ENCODE measurements at places on chromosomes 2 and 18.

- DNase-seq = no peak
Observed at GRCh38 chr2:36633470-36634092, 35.6 kb upstream of the FEZ2 start.

- DNase-seq = no peak
Observed at GRCh38 chr2:234558642-234559041, 61.8 kb upstream of the ARL4C start.

DNA sequence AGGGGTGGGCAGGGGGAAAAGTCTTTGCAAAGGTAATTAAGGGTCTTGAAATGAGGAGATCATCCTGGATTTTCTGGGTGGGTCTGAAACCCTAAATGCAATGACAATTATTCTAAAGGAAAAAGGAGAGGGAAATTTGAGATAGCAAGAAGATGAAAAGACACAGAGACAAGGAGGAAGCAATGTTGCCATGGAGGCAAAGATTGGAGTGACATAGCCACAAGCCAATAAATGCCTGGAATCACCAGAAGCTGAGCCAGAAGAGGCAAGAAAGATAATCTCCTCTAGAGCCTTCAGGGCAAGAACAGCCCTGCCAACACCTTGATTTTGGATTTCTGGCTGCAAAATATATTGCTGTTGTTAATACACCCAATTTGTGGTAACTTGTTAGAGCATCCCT lies 1246.3 kb upstream of the PIK3C3 start:
- no peak for DNase-seq

DNA sequence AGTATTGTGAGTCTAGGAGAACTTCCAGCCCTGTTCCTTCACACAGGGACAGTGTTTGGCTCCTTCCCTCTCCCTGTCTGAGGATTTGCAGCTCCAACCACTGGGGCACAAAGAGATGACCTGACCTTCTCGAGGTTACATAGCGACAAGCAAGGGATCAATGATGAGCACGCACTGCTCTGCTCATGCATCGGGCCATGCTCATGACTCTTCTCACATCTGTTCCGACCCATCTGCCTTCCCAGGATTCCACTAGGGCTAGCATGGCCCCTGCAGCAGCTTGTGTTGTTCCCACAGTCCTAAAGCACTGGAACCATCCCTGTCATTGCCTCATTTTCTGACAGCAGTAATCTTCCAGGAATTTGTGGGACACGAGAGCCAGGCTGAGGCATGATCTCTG lies 78.8 kb upstream of the ARHGAP28 start:
- no peak for DNase-seq

GRCh38 chr2:54061272-54061671 lies 54.1 kb upstream of the ACYP2 start:
- DNase-seq = no peak

- DNase-seq = no peak
Observed at GRCh38 chr2:25063876-25064660, 22.2 kb downstream of the EFR3B start.

DNA sequence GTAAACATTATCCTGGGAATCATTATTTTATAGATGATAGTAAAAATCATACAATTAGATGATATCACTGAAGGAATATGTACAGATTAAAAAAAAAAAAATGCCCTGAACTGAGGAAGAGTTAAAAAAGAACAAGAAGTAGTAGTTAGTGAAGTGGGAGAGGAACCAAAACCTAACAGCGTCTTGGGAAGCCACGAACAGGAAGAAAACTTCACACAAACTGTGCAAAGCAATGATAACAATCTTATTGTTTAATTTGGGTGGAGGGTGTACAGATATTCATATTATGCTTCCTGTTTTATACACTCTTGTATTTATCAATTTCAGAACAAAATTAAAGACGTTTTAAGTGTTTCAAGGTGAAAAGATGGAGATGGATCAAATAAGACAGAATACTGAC lies 3.5 kb downstream of the HEATR5B start:
- DNase-seq = no peak

- no peak for DNase-seq
Observed at GRCh38 chr2:197927994-197928393, 123.6 kb downstream of the PLCL1 start.

GRCh38 chr2:102796337-102796736 lies 34.5 kb downstream of the TMEM182 start:
- no peak for DNase-seq

- no peak for DNase-seq
Observed at GRCh38 chr2:135279209-135279608, 227.1 kb downstream of the RAB3GAP1 start.

GRCh38 chr2:240459401-240460252 lies 24.2 kb downstream of the GPC1 start:
- peak; percentile 78 for DNase-seq

- DNase-seq = no peak
Observed at GRCh38 chr2:145652036-145652435, 1132.1 kb upstream of the ZEB2 start.

DNA sequence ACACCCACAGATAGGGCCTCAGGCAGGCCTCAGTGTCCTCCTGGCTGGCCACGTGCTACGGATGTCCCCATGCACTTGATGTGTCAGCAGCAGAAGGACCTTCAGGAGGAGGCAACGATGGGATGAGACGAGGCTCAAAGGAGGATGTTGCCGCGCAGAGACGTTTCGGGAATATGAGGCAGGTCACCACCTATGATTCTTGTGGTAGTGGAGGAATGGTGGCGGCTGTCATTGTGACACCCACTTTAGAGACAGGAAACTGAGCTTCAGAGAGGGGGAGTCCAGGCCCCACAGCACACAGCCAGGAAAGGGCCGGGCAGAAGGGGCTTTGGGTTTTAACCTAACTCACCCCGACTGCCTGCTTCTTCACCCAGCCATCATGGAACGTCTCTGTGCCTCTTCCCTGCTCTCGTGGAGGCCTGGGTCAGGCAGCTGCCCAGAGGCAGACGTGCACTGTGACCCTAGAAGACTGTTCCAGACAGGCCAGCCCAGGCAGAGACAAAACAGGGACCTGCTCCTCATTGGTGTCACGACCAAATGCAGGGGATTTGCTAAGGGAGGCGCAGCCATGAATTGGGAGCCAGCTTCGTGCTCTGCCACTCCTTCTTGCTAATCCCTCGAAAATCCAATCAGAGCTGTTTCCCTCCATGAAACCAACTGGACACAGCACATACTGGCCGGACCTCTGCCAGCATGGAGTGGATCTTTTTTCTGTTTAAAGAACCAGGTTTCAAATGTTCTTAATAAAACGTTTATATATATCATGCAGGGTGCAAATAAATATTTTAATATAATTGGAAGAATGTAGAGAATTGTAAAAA lies 169.2 kb downstream of the ASB1 start:
- no peak for DNase-seq

GRCh38 chr2:105903051-105903674 lies 158.5 kb downstream of the NCK2 start:
- no peak for DNase-seq

DNA sequence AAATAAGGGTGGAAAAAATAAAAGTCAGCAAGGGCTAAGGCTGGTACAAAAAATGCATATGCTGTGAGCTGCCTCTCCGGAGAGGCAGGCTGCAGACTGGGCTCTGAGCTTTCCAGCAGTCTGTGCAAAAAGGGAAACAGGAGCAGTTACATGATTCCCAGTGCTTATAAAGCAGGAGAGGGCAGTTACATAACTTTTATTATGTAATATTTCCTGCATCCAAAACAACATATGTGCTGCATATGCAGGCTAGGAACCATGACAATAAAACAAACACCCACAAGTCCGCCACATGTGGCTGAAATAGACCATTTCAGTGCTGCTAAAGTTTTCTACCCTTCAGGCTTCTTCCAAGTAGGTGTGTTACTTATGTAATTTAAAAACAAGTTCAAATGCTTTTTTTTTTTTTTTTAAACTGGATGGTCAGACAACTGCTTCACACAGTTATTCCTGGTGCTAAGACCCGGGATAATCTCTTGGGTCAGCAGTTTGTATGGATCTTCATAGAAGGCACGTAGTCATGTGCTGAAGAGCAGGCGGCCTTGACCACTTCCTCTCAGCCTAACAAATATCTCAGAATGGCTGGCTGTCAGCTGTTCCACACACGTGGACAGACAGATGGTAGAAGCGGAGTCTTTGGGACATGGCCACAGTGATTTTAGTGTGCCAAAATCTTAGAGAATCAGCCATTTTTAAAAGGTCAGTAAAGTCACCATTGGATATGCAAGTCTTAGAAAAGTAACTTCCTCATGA lies 43.5 kb downstream of the ARMC9 start:
- no peak for DNase-seq

- no peak for DNase-seq
Observed at GRCh38 chr2:105301646-105302045, 27.9 kb downstream of the TGFBRAP1 start.

GRCh38 chr2:126915903-126916302 lies 17.2 kb downstream of the TEX51 start:
- DNase-seq = no peak

GRCh38 chr2:3785220-3785889 lies 82.0 kb downstream of the DCDC2C start:
- DNase-seq = no peak

GRCh38 chr2:12669036-12669435 lies 47.7 kb upstream of the TRIB2 start:
- no peak for DNase-seq

GRCh38 chr2:212931271-212931670 lies 220.1 kb downstream of the IKZF2 start:
- no peak for DNase-seq

GRCh38 chr18:21513741-21514140 lies 86.8 kb downstream of the ESCO1 start:
- DNase-seq = no peak

GRCh38 chr2:58702302-58702885 lies 461.3 kb upstream of the FANCL start:
- DNase-seq = no peak

Measured in WERI-Rb-1 (cell line).